ENCODE measurements at places on chromosomes 7 and 10. TPM values are rescaled to one million over a fixed set of nuclear protein-coding genes. Genes with fewer than 3 reads are reported as not detected.

HMX3 gene
- not detected for total RNA-seq

CD36 gene
- total RNA-seq: 42.8 TPM

SHTN1 gene
- total RNA-seq: 5.8 TPM

CAMK2G gene
- 10.5 TPM for total RNA-seq

ZNF479 gene
- total RNA-seq: not detected

GRM3 gene
- total RNA-seq: 0.05 TPM

LRRD1 gene
- total RNA-seq: 0.05 TPM

GRID2IP gene
- 0.28 TPM for total RNA-seq

TWNK gene
- 9.1 TPM for total RNA-seq

CYP3A4 gene
- 11.0 TPM for total RNA-seq

HOXA1 gene
- total RNA-seq: 0.28 TPM

SYT15 gene
- total RNA-seq: 0.80 TPM

TMEM236 gene
- total RNA-seq: 0.24 TPM

CSGALNACT2 gene
- 16.1 TPM for total RNA-seq

FRG2B gene
- not detected for total RNA-seq

CFAP69 gene
- 0.47 TPM for total RNA-seq

Measured in thymus (tissue), 14 donors.